A549 treated with ZK216348 at 1 μM for 4 hours (cell line): ENCODE measurements at places on chromosomes 2 and 18. TPM values are rescaled to one million over a fixed set of nuclear protein-coding genes. Genes with fewer than 3 reads are reported as not detected.

Gene KCTD1
- total RNA-seq: 28.7 to 38.6 TPM (median 37.0 TPM) in 5 replicates

Gene SCN2A
- 0.04 TPM in 1 of 5 replicates, not detected in the others for total RNA-seq

Gene CHRND
- not detected in 5 replicates for total RNA-seq

Gene CD207
- total RNA-seq: not detected in 5 replicates

Gene FTCDNL1
- 2.6 to 3.6 TPM (median 3.1 TPM) in 5 replicates for total RNA-seq

Gene PLGLB2
- total RNA-seq: 0.36 to 0.42 TPM in 2 of 5 replicates, not detected in the others

Gene CDH7
- 0.02 TPM in 1 of 5 replicates, not detected in the others for total RNA-seq

Gene LYG2
- not detected in 5 replicates for total RNA-seq

Gene PRKAG3
- not detected in 5 replicates for total RNA-seq

Gene NTSR2
- total RNA-seq: not detected in 5 replicates

Gene NT5DC4
- total RNA-seq: not detected in 5 replicates

Gene MTX2
- total RNA-seq: 43.3 to 54.2 TPM (median 44.5 TPM) in 5 replicates

Gene UGT1A5
- total RNA-seq: not detected in 5 replicates

Gene FSIP2
- not detected in 5 replicates for total RNA-seq

Gene PROKR1
- not detected in 5 replicates for total RNA-seq

Gene SERPINB2
- 0.13 to 0.27 TPM in 2 of 5 replicates, not detected in the others for total RNA-seq

Gene CFC1
- total RNA-seq: not detected in 5 replicates

Gene CD8A
- total RNA-seq: 0.20 to 0.42 TPM (median 0.28 TPM) in 5 replicates

Gene ACAA2
- total RNA-seq: 52.2 to 58.7 TPM (median 54.9 TPM) in 5 replicates

Gene AGXT
- not detected in 5 replicates for total RNA-seq

Gene SLC40A1
- total RNA-seq: 1.9 to 2.9 TPM (median 2.7 TPM) in 5 replicates

Gene ATRAID
- total RNA-seq: 204 to 216 TPM (median 209 TPM) in 5 replicates

Gene TMEM247
- not detected in 5 replicates for total RNA-seq

Gene MAPRE3
- 9.2 to 13.6 TPM (median 12.7 TPM) in 5 replicates for total RNA-seq

Gene DARS1
- total RNA-seq: 44.0 to 63.0 TPM (median 55.1 TPM) in 5 replicates

Gene SRD5A2
- total RNA-seq: 0.04 to 0.06 TPM (median 0.06 TPM) in 3 of 5 replicates, not detected in the others

Gene DNER
- total RNA-seq: 7.1 to 12.4 TPM (median 9.0 TPM) in 5 replicates

Gene M1AP
- total RNA-seq: not detected in 5 replicates

Gene FASTKD2
- 22.5 to 36.0 TPM (median 33.7 TPM) in 5 replicates for total RNA-seq

Gene PJVK
- 0.99 to 2.8 TPM (median 2.1 TPM) in 5 replicates for total RNA-seq

Gene ZCCHC2
- total RNA-seq: 8.2 to 10.4 TPM (median 9.0 TPM) in 5 replicates
